ENCODE measurements at places on chromosomes 7 and 10.

DNA sequence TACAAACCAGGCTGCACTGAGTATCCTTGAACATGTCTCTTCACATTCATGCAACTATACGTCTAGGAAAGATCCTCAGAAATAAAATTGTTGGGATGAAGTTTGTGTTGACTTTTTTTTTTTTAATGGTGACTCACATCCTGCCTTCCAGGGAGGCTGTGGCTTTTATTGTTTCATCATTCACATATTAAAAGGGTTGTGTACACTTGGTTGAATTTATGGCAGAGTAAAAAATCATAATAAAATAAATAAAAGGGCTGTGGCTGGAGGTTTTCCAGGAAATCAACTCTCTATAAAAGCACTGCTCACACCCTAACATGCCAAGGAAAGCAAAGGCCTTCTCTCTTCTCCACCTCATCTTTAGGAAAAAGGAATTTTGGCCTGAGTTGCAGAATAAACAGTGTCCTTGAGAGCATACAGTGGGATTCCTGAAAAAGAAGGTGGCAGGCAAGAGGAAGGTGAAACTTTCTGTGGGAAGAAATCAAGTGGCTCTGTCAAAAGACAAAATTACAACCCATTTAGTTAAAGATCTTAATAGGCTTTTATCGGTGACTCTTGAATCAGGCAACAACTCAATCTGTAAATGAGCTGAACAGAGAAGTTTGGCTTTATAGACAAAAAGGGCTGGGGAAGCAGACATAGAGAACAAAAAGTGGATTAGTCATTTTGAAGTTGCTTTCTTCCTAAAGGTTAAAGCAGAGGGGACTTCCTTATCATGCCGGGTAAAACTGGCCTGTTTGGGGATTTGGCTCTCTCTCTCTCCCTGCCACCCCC, 41.6 kb upstream of the FHIP2A start:
- DNase-seq, result no peak

DNA sequence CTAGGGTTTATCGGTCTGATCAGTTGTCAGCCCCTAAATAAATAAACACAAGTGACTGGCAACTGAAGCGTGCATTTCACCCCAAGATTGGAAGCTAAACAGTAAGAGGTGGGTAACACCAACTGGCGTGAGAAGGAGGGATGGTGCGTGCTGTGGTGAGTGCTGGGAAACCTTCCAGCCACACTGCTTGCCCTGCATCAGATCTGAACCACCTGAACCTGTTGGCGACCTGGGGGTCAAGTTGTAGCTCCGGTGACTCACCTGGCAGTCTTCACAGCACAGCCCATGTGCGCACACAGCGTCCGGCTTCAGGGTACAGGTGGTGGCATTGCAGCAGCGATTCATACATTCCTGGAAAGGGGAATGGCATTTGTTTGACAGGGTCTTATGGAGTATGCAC, 170.1 kb downstream of the FANK1 start:
- DNase-seq, result no peak

DNA sequence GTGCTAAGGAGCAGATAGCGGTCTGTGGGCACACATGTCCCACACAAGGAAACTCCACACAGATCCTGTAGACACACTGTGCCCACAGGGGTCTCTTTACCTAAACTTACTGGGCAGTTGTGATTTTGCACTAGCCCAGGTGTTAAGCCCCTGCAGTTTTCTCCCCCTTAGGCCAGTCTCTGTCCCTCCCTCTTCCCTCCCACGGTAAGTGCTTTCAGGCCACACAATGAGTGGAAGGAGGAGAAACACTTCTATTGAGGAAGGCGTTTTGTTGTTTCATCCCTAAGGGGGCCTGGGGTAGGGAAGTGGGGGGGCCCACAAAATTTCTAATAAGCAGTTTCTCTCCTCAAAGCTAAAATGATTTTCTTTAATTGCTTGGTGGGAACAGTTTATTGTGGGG, 51.4 kb downstream of the FBXW4 start:
- DNase-seq, result no peak

DNA sequence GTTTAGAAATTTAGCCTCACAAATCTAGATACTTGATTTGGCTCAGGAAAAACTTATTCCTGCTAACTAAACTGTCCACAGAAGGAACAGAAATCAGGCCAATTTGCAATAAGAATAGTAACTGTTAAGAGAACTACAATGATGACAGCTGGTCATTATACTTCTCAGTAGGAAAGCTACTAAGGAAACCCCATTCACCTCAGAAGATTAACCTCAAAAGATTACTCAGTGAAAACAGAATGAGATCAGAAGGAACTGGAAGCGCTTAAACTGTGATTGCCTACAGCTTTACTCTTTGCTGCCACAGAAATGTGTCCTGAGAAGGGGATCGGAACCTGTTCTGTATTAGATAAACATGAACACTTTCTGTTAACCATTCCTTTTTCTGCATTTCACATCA, 24.3 kb upstream of the DNAJB12 start:
- DNase-seq, result no peak

GRCh38 chr7:12896316-12896715, 208.9 kb downstream of the ARL4A start:
- no peak for DNase-seq

- DNase-seq, result no peak
Observed at GRCh38 chr7:114102996-114103395, 184.2 kb upstream of the PPP1R3A start.

DNA sequence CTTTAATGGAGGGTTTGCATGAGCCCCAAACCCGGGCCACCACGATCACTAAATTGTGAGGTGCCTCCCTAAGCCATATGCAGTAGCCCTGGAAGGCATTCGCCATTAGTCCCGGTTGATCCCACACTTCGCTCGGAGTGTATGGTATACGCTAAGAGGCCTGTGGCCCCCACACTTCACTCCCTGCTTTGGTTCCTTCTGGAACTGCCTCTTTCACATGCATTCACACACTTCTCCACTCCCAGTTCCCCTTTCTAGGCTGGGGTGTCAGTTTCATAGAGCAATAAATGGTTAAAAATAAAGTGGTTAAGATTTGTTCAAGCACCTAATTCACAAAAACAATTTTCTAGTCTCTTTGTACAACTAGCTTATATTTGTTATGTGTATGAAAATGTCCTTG, 212.1 kb upstream of the KCND2 start:
- DNase-seq, result no peak

DNA sequence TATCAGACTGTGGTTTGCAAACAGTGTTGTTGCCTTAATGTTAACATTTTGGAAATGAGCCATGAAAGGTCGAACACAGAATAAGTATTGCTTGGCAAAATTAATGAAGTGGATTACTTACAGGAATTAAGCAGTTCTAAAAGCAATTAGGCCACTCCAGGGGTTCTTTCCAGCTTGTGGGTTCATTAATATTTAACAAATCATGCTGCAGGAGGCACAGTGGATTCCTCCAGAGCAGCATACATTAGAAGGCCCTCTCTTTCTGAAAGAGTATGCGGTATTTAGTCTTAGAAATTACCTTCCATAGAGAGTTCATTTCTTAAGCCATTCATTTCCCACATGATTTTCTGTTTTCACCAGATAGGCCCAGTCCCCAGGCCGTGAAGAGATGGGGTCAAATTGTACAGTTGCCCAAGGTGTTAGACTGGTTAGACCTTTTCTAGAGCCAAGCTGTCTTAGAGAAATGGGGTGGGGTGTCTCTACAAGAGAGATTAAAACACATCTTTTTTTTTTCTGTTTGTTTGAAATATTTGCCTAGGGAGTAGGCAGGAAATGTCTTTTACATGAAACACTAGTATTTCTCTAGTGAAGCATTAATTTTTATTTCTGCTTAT, 40.0 kb upstream of the AGR3 start:
- no peak for DNase-seq

DNA sequence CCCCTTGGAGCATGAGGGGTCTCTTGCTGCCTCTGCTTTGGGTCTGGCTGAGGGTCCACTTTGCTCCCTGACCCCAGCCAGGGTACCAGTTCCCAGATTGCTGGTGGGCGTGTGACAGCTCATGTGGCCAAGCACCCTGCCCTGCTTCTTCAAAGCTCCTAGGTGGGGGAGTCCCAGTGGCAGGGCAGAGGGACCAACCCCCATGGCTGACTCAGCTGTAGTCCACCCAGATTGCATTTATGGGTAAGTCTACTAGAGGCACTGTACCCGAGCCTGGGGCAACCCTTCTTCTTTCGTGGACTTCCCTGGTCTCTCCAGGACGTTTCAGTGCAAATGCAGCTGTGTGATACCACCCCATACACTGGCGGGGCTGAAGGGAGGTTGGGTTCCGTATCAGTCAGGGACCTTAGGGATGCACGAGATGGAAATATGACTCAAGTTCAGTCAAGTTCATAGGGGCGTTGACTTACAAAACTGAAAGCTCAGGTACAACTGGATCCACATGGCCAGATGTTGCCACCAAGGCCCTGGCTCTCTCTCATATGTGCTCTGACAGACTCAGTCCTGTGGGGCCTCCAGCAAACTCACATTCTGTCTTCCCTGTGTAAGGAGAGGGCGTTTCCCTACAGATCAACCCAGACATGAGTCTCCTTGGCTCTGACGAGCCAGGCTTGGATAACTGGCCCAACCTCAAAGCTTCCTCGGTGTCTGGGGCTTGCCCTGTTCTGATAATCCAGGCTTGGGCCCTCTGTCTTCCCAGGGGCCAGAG, 13.6 kb downstream of the PTPRE start:
- DNase-seq, result no peak

- no peak for DNase-seq
Observed at GRCh38 chr10:5951721-5952407, 25.5 kb downstream of the IL15RA start.

- no peak for DNase-seq
Observed at GRCh38 chr7:16417906-16418305, 3.4 kb downstream of the CRPPA start.

DNA sequence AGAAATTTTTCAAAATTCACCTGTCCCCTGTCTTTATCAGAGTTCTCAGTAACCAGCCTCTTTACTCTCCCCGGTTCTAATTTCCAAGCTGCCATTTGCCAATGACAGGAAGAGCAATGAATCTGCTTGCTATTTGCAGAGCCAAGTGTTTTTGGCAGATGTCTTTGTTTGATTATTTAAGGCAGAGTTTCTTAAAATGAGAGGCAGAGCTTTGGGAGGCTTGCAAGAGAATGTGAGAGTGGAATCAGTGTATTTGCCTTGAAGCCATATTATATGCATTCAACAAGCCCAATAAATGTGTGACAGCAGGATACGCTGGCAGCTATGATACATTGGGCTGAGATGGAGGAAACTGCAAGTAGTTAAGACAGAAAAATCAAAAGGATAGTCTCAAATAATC, 196.5 kb downstream of the PHF14 start:
- no peak for DNase-seq

GRCh38 chr7:122803323-122803722, 82.9 kb downstream of the CADPS2 start:
- no peak for DNase-seq

GRCh38 chr10:92830478-92831389, 17.6 kb upstream of the EXOC6 start:
- no peak for DNase-seq

DNA sequence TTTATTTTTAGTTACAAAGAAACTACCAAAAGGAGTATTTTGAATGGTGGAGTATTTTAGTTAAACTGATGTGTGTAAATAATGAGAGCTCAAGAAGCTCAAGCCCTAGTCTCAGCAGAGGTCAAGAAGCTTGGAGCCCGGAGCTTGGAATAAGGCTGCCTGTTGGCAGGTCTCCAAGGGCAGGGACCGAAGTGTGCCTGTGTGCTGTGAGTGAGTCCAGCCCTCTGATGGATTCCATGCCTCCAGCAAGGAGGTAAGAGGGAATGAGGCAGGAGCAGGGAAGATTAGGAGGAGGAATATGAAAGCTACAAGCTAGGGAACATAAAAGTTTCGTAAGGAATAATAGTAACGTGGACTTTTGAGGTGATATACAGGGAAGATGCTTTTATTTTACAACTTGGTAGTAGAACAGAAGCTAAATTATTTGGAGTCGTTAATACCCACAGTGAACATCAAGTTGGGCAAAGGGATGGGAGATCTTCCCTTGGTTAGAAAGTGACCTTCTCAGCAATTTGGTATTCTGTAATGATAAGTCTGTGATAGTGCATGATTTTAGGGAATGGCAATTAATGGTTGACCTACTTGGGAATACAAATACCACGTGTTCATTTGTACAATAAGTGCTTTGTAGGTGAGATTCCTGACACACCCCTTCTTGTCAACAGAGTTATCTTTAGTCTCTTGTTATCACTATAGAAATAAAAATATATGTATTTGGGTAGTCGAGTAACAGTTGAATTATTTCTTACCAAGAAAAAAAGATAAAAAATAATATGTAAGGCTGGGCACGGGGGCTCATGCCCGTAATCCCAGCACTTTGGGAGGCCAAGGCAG, 4.6 kb downstream of the SEC23IP start:
- DNase-seq, result no peak

GRCh38 chr7:22569586-22570321, 69.8 kb upstream of the STEAP1B start:
- no peak for DNase-seq

DNA sequence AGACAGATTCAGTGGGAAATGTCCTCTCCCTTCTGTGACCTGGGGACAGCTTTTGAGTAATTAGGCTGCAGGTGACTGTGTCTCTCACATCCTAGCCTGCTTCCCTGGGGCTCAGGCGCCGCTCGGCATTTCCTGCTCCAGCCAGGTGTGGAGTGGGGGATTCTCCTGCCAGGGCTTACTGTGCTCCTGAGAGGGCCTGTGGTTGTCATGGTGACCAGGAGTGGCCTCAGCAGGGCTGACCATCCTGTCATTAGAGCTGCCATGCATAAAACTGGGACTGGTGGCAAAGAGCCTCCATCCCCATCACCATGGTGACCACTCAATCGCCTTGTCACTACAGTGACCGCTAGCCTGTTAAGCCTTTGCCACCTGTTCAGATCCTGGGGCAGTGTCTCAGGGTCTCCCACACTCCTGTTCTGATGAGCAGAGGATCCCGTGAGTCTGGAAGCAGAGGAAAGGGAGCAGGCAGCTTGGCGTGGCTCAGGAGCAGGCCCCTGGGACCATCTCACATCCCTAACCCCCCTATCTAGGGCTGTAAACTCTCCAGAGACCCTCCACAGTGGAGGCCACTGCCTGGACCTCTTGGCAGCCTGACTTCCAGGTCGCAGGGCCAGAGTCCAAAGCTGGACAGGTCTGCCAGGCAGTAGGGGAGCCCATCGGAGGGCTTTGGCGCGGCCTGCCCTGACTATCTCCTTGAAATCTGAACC, at the start of gene GCK:
GCK (minus strand) TSS at position 154 of the 707 bp plus-strand sequence. CDS start 486 bp downstream, outside the sequence.
- DNase-seq, result no peak

GRCh38 chr7:114088470-114088940, 169.7 kb upstream of the PPP1R3A start:
- DNase-seq, result no peak

DNA sequence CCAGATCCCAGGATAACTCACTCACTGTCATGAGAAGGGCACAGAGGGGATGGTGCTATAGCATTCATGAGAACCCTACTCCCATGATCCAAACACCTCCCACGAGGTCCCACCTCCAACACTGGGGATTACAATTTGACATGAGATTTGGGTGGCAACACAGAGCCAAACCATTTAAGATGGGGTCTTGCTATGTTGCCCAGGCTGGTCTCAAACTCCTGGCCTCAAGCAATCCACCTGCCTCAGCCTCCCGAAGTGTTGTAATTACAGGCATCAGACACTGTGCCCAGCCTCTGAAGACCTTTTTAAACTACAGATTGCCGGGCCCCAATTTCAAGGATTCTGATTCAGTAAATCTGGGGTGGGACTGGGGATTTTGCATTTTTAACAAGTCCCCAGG, 98.5 kb downstream of the BAMBI start:
- DNase-seq, result no peak

Measured in stimulated activated CD8-positive, alpha-beta memory T cell treated with anti-CD3 and anti-CD28 coated beads, Interleukin-15, amount 100 ng/mL, for 24 hours (primary cell).